Stimulated activated CD8-positive, alpha-beta memory T cell treated with anti-CD3 and anti-CD28 coated beads, Interleukin-12 subunit alpha, Interleukin-12 subunit beta, amount 100 ng/mL, for 4 hours (primary cell): ENCODE measurements at places on chromosomes 3 and 15.
A peak's percentile ranks its signal among the peaks of the same experiment; 100 is the strongest.

DNA sequence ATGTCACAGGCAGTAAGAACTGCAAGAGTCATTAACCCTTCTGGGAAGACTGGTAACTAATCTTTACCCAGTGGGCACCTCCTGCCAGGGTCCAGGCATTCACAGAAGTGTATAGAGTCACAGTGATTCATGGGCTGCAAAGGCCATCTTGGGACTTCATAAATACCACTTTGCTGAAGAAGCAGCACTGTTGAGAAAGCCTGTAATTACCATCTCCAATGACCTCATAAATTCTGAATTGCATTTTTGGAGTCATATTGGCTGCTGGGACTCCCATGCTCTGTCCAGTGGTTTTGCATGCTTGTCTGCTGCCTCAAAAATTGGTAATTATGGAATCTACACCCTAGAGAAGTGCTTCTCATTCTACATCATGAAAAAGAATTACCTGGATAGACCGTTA, 837.2 kb downstream of the NTRK3 start:
- DNase-seq = no peak

DNA sequence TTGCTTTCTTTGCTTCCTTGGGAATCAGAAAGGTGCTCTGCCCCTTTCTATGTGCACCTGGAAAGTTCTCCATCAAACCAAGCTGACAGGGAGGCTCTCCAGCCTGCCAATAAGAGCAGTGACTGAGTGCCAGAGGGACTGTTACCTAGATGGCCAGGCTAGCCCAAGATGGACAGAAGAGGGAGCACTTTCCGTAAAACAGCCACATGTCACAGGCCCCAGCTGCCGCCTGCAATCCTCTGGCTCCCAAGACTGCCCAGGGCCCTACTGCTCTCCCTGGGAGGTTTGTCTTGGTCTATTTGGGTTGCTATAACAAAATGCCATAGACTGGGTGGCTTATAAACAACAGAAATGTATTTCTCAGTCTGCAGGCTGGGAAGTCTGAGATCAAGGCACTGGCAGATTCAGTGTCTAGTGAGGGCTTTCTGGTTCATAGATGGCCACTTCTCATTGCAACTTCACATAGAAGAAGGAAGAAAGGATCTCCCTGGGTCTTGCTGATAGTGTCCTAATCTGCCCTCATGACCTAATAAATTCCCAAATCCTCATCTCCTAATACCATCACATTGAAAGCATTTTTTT, 72.3 kb downstream of the TAMM41 start:
- no peak for DNase-seq

DNA sequence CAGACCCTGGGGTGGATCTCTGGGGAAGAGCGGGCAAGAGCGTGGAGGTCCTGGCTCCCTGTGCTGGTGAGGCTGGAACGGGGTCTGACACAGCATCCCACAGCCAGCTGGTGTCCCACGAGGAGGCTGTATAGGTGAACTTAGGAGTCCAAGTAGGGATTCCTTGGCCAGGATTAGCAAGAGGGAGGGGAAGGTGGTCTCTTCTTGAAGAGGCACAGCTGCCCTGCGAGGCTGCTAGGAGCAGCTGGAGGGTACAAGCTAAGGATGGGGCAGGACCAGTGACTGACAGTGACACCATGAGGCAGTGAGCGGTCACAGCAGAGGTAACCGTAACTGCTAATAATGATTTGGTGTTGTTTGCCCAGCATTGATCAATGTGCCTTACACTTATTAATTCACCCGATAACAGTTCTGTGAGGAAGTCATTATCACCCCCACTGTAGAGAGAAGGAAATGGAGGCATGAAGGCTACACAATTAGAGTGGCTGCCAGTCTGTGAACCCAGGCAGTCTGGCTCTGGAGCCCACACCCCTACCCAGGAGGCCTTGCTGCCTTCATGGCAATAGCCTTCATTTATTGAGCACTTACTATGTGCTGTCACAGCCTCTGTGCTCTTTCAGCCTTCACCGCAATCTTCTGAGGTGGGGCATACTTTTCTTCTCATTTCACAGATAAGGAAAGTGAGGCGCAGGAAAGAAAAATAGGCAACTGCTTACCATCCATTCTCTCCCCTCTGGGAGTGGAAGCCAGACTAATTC, 59.4 kb downstream of the TMEM44 start:
- no peak for DNase-seq

GRCh38 chr3:126551839-126552687, 6.7 kb downstream of the C3orf22 start:
- DNase-seq = no peak

- DNase-seq = no peak
Measured at GRCh38 chr3:157093096-157093495, 66.9 kb downstream of the CCNL1 start.

GRCh38 chr3:168156479-168156878, 60.8 kb upstream of the GOLIM4 start:
- DNase-seq = no peak

DNA sequence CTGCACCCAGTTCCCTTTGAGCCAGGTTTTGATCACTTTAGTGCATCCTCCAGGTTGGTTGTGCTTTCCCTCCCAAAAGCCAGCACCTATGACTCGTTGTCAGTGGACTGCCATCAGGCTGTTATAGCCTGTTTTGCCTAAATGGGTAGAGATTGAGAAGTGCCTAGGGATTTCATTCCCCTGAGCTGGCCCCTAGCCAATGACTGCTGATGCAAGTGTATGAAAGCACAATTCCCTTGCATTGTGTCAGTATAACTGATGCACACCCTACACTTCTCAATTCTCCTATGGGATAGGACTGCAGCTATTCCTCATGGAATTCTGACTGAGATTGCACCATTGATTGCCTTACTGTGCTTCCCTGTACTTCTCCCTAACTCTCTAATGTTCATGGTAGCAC, 102.1 kb upstream of the ARPP21 start:
- DNase-seq = no peak

GRCh38 chr3:28150465-28151206, 90.8 kb upstream of the CMC1 start:
- no peak for DNase-seq

GRCh38 chr15:66004618-66005262, 135.4 kb downstream of the RAB11A start:
- no peak for DNase-seq

GRCh38 chr15:100508641-100509300, 20.0 kb downstream of the CERS3 start:
- no peak for DNase-seq

GRCh38 chr15:29040370-29040751, 154.6 kb downstream of the APBA2 start:
- no peak for DNase-seq

DNA sequence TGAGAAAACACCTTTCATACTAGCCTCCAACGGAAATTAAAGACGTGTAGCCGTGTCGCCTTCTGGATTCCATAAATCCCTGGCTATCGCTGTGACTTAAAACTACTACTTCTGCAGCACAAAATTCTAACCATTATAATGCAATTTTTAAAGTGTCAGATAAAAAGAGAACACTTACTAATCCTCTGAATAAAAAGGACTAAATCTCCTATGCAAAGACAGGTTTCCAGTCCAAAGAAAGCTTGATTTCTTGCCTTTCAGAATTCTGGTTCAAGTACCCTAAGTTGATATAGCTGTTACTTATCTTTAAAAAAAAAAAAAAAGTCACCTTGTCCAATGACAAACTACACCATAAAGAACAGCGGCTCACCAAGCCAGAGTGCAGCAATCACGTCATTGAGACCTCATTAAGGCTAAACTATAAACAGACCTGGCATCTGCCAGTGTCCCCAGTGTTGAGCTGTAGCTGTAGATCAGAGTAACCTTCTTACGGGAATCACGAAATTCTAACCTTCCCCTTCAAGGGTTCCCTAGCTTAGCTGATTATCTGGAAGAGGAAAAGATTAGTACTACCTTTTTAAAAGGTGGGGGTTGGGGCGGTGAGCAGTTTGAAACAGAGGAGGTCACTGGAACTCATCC, 2.2 kb downstream of the ABCC5 start:
- no peak for DNase-seq

DNA sequence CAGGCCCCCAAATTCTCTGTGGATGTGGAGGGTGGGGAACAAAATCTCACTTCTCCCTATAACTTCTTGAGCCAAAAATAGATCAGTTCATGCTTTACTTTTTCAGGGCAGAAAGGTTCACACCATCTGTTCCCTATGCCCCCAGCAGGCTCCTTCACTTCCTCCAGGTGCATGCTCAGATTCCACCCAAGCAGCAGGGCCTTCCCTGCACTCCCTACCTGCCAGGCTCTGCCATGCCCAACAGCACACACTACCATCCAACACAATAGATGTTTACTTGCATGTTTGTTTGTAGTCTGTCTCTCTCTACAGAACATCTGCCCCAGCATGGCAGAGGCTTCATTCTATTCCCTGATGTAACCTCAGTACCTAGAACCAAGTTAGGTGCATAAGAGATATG, 43.3 kb downstream of the GABRB3 start:
- DNase-seq = no peak

- DNase-seq = peak; percentile 29
Measured at GRCh38 chr3:13461169-13462124, 18.7 kb upstream of the HDAC11 start.

DNA sequence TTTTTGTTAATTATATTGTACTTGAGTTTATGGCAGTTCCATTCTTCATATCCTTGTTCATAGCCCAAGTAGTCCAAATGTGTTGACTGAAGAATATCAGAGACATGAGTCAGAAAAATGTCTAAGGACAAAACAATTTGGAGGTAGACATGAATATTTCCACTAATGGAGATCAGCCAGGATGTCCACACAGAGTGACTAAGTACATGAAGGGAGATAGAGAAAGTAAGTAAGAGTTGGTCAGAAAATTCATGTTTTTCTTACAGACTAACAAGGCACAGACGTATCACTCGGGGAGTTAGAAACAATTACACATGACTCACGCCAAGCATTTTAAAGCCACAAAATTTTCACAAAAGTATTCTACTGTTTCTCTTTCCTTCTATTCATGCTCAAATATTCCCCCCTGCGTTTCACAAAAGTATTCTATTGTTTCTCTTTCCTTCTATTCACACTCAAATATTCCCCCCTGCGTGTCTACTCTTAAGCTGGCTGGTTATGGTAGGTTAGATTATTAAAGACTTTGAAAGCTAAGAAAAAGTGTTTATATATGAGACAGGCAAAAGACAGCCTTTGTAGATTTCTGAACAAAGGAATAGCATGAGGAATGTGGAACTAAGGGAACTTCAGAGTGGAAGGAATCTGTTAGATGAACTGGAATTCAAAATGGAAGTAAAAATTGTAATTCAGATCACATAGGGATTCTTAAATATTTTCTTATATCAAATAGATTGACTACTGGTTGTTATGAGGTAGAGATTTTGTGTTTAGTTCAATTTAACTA, 648.7 kb upstream of the CCDC54 start:
- no peak for DNase-seq
